Natural killer cell treated with Interleukin-12 subunit alpha and Interleukin-12 subunit beta and Interleukin-15 and Interleukin-18, amount 100 ng/mL, for 72 hours (primary cell): ENCODE measurements at places on chromosomes 6 and 20. TPM values are rescaled to one million over a fixed set of nuclear protein-coding genes. Genes with fewer than 3 reads are reported as not detected.

CPNE5 gene
- total RNA-seq = 2.9 TPM

PNPLA1 gene
- total RNA-seq = 0.86 TPM

LY6G6F gene
- total RNA-seq = not detected

MEI4 gene
- not detected for total RNA-seq

DNAH8 gene
- 0.12 TPM for total RNA-seq

PPP1R16B gene
- total RNA-seq = 119 TPM

BANF2 gene
- not detected for total RNA-seq

OR12D3 gene
- total RNA-seq = not detected

CD24 gene
- 1.2 TPM for total RNA-seq

RNF217 gene
- total RNA-seq = 3.6 TPM

KCNK15 gene
- total RNA-seq = 0.28 TPM

NR2E1 gene
- not detected for total RNA-seq

CRIP3 gene
- total RNA-seq = not detected
